ENCODE measurements at places on chromosomes 3 and 15. TPM values are rescaled to one million over a fixed set of nuclear protein-coding genes. Genes with fewer than 3 reads are reported as not detected.

- H3K4me3 ChIP-seq = no peak overlapping the region
- H3K27me3 ChIP-seq = no peaks in the 10 kb centered on the region
- no peak overlapping the region for H3K27ac ChIP-seq
- no peaks in the 10 kb centered on the region for H3K4me1 ChIP-seq
- no peak for DNase-seq
- H3K36me3 ChIP-seq = no peaks in the 10 kb centered on the region
Observed at GRCh38 chr3:189229196-189229828, 57.5 kb downstream of the TPRG1 start.

DNA sequence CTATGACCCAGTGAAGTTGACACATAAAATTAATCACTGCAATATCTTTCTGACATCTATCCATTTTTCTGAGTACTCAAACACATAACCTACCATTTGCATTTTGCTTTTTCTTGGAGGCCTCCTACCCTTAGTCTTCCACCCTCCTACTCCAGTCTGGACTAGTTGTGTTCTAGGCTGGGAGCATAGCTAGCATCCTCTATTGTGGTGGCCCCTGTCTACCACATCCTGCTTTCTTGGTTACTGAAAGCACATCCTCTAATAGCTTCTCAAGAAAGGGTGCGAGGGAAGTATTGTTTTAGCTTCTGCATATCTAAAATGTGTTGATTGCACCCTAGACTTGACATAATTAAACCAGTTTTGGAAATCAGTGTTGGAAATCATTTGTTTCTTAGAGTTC is 176.5 kb downstream of the THSD4 start:
- DNase-seq = no peak
- no peaks in the 10 kb centered on the region for H3K27me3 ChIP-seq
- no peak overlapping the region for H3K27ac ChIP-seq
- H3K4me3 ChIP-seq = no peak overlapping the region
- no peaks in the 10 kb centered on the region for H3K36me3 ChIP-seq

DNA sequence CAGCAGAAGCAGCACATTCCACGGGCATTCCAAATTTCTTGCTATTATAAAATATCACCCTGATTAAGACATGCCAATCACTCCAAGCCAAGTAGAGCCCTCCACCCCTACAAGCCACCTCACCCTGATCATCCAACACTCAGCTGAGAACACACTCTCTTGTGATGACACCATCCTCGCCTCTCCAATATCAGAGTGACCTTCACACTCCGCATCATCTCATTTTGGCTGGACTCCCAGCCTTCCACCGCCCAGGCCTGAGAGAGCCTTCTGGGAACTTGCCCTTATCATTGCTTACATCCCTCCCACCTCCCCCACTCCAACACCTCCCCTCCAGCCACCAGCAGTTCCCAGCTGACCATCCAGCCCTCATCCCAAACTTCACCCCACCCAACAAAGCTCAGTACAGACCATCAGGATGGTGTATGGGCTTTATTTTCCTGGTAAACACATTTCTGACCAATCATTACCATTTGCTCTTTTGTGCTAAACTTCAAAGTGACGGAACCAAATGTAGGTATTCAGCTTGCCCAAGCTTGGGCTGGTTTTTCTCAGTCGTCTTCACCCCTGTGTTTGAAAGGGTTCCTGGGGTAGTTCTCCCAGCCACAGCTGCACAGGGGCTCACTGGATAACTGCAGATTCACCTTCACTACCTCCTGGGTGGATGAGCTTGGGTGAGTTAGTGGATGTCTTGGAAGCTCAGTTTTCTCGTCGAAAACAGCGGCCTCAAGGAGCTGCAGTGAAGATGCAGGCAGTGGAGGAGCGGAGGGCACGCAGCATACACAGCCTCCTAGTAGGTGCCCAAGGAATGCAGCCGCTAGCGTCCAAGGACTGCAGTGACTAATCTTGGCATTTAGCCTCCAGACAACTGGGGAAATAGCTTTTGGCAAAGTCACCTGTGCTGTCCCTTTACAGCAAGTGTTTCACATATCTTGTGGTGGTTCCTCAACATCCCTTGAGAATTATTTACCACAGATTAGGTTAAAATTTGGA is 115.1 kb downstream of the LIPC start:
- no peak overlapping the region for H3K4me3 ChIP-seq
- H3K27ac ChIP-seq = peak overlapping the region; percentile 35
- H3K27me3 ChIP-seq = no peaks in the 10 kb centered on the region
- DNase-seq = no peak
- peaks cover 56% of the 10 kb centered on the region for H3K4me1 ChIP-seq
- no peaks in the 10 kb centered on the region for H3K36me3 ChIP-seq

GRCh38 chr3:96813134-96813819 is 1.1 kb upstream of the EPHA6 start:
- peaks cover 12% of the 10 kb centered on the region for H3K4me1 ChIP-seq
- DNase-seq = no peak
- H3K4me3 ChIP-seq = peak overlapping the region; percentile 64
- peaks cover 15% of the 10 kb centered on the region for H3K27me3 ChIP-seq

RAB27A gene
- 19.6 TPM for total RNA-seq
